ENCODE measurements at places on chromosomes 1 and 21.

GRCh38 chr1:37825506-37825905, 17.5 kb upstream of the YRDC start:
- no peak for DNase-seq

DNA sequence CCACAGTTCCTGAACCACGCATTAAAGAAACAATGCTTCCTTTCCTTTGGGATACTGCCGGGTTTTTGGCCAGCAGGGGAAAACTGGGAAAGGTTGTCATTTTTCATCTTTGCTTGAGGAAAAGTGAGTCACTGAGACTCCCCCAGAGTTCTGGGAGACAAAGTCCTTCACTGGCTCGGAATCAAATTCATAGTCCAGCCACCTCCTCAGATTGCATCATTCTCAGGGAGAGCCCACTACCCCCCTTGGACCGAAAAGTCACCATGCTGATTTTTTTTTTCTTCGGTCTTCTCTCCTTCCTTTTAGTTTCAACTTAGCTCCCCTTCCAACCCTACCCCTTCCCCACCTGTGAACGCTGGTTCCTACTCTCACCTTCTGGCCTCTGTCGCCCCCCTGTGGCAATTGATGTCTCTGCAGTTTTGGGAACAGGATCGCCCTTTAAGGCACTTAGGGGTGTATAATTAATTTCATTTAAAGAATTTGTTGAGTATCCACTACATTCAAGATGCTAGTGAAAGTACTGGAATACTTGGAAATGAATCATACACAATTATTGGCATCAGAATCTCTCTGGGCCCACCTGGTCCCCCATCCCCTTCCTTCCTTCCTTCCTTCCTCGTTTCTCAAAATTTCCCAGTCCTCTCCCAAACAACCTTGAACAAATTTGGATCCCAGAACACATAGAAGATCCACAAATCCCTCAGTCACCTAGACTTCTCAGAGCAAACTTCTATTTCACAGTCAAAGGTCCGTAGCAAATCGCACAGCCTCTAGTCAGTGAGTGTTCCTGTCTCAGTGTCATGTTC, 6.9 kb downstream of the ACKR1 start:
- DNase-seq: peak; percentile 39

DNA sequence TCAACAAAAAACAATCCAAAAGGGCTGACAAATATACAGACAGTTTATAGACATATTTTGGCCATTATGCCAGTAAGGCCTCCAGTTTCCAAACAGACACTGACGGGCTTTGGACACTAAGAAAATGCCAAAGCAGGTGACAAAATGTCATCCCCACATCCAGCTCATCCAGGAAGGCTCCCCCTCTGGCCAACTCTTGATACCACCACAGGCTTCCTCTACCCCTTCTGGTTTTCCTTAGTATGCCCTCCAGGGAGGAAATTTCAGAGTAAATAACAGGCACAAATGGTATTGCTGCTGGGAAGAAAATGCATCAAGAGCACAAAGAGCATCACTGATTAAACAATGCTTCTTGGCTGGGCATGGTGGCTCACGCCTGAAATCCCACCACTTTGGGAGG, 225.3 kb downstream of the VAV3 start:
- no peak for DNase-seq

DNA sequence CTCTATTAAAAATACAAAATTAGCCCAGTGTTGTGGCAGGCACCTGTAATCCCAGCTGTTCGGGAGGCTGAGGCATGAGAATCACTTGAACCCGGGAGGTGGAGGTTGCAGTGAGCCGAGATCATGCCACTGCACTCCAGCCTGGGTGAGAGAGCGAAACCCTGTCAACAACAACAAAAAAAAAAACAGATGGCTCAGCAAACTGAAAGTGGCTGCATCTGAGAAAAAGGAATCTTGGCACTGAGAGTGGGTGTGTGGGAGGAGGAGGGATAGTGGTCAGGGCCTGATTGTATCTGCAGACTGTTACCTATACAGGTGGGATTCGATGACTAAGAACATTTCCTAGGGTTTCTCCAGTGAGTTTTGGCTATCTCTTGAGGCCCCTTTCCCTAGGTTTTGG, 122.2 kb upstream of the BARHL2 start:
- DNase-seq: no peak

DNA sequence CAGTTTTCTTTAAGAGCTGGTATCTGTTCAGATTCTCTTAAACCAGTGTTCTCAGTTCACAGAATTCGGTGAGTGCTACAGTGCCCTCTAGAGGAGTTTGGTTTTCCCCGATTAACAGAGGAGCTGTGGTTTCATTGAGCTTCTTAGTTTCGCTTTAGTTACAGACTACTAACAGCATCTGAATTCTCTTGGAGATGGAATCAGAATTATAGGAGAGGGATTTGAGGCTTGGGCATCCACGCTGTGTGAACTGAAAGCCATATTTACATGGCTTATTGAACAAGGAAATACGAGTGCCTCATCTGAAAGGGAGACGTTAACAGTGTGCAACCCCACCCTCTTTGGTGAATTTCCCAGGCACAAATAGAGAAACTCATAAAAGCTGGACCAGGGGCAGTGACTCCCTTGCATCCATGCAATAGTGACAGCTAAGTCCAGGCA, 202.0 kb downstream of the USH2A start:
- DNase-seq: no peak

DNA sequence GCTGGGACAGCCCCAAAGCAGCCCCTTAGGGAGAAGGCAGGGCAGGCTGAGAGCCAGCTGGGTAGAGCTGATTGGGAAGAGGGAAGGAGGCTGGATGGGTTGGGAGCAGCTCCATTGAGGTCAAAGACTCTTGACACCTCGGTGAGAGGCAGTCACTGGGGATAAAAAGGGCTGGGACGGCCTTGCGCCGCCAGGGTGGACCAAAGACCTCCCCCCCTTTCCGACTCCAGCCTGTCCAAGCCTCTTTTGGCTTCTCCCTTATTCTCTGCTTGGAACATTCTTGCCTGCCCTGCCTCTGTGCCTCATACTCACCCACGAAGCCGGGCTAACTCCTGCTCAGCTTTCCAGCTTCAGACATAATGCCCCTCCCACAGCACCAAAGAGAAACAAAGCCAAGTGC, 51.1 kb downstream of the LRRC38 start:
- DNase-seq: no peak

DNA sequence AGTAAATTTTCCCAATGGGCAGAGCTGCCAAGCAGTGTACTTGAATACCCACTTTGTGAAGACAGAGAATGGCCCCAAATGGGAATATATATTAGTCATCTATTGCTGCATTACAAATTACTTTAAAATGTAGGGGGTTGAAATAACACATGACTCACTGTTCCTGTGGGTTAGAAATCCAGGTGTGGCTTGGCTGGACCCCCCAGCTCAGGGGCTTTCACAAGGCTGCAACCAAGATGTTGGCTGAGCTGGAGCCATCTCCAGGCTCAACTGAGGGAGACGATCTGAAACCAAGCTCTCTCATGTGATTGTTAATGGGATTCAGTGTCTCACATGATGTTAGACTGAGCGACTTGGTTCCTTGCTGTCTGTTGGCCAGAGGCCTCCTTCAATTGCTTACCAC, 33.4 kb upstream of the ARHGAP29 start:
- no peak for DNase-seq

DNA sequence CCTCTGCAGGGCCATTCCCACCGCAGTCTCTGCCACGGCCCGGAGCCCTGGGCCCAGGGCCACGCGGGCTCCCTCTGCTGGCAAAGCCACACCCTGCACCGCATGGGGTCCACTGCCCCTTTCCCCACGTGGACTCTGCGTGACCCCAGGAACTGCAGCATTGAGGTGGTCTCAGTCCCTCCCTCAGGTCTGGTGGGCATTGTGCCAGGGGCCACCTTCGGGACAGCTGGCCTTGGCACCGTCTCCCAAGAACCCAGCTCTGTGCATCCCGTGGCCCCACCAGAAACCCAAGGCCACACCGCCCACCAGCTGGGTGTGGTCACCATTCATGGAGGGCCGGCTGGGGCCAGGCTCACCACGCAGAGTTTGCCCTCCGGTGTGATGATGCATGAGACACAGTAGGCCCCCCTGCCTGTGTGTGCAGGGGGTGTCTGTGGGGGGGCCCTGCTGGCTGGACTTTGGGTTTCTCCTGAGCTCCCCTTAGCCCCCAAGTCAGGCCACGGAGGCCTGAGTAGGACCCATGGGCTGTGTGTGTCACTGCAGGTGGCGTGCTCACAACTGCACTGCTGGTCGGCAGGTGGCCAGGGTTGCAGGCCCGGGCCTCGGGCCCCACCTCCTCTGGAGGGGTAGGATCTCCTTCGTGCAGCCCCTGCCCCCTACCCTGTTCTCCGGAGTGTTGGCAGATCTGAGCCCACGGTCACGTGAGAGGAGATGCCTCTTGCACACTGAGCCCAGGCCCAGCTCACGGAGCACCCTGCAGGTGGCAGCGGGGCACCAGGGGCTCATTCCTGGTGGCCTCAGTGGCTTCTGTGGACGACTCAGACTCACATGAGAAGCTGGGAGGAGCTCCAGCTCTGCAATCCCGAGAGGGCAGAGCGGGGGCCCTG, 5.8 kb downstream of the VWA1 start:
- DNase-seq: peak; percentile 41

All from CD4-positive, alpha-beta T cell treated with Interleukin-15 for 4 hours (primary cell).